ENCODE measurements at places on chromosomes 7 and 10.

DNA sequence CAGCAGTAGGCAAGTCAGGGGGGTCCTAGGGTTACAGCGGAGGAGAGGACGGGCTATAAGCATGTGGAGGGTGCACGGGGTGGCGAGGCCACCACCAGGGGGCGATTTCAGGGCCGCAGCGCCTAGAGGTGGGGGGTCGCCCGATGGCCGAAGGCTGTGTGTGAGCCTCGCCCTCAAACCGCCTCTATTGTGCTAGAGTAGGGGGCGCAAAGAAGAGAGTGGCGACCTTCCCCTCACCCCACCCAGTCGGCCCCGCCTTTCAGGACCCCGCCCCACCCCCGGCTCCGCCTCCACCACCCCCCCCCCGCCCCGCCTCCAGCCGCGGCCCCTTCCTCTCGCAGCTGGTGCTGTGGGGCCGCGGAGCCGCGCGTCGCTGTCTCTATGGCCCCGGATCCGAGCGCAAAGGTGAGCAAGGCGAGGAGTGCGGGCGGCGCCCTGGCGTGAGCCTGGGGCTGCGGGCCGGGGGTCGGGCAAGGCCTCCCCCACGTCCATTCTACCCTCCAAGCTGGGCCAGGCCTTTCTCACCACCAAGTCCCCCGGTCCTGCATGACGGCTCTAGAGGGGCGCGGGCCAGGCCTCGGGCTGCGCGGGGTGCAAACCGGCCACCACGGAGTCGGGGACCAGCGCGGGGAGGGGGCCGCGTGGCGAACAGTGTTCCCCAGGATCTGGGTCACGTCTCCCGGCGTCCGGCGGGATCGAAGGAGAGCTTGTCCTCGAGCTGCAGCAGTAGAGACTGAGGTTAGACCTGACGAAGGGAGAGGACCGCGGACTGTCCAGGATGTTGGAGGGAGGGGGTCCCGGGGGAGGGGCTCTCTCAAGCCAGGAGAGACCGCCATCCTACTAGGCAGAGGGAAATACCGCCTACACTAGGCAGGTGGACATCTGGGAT is at the start of gene SEMA4G:
SEMA4G (plus strand) TSS at position 318 of the 889 bp plus-strand sequence. CDS start 3,409 bp downstream, outside the sequence.
- DNase-seq: no peak

DNA sequence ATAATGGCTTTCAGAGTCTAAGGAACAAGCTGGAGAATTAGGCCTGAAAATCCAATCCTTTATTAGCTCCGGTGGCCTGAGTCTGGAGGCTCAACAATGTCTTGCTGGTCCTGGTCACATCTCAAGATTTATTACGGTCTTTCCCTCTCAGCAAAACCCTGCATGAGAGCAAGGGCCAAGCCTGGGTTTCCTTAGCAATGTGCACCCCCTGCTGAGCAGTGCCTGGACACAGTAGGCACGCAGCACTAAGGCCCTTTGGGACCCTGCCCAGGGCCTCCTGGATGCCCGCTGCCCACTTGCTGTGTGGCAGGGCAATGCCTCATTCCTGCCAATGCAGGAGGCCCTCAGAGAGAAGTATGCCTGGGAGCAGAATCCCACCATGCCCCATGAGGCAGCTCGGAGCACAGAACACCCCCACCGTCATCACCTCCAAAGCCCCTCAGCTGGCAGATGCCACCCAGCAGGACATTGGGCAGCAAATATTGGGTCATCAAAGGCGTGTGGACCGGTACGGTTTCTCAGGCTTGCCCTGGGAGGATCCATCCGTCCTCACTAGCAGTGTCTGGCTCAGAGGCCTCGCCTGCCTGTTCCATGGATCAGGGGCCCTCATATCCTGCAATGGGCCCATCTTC is 156.4 kb downstream of the OAT start:
- DNase-seq: no peak

GRCh38 chr10:55495555-55495954 is 694.5 kb upstream of the PCDH15 start:
- DNase-seq: no peak

- no peak for DNase-seq
These were observed 117.8 kb upstream of the AKR1E2 start for GRCh38 chr10:4708123-4708759.

DNA sequence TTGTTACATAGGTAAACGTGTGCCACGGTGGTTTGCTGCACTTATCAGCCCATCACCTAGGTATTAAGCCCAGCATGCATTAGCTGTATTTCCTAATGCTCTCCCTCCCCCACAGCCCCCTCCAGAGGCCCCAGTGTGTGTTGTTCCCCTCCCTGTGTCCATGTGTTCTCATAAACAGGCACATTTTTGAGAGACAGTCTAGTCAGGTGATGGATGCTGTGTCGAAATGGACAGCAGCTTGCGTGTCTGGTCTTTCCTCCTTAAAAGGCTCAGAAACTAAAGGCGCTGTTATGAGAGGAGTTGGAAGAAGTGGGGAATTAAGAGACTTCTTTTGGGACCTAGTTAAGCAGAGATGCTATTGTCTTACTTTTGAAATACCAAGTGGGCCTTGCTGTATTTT is 296.0 kb downstream of the BBS9 start:
- DNase-seq: no peak

DNA sequence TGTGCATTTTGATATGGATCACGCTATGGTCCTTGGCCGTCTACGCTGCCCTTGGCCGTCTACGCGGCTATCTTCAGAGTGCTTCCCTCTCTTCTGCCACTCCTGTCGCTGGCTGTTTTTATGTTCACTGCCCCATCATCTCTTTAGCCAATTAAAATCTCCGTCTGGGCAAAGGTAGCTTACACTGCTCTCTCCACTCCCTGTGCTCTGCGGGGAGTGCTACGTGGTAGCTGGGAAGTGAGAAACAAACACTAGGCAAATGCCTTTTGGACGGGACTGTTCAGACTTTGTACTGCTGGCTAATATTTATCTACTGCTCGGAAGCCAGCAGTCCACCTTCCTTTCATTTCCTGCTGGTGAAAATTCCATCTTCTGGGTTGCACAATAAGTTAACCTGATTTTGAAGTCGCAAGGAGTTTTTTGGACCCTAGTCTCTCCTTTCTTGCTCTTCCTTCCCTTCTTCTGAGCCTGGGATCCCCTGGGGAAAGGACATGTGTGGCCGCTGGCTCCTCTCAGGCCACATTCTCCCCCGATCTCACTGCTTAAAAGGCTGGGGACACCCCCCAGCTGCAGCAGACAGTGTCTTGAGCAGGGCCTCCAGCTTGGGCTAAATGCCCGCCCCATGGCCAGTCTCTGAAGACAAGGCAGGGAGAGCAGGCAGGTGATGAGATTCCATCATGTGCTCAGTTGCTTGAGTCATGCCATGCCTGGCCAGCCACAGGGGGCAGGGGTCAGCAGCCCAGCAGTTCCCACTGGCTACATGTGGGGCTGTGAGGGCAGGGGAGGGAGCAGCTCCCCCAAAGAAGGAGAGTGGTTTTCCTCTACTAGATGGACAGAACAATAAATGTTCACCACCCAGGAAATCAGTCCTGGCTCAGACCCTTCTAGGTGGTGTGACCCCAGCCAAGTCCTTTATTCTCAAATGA is 25.5 kb upstream of the RBM33 start:
- DNase-seq: no peak

DNA sequence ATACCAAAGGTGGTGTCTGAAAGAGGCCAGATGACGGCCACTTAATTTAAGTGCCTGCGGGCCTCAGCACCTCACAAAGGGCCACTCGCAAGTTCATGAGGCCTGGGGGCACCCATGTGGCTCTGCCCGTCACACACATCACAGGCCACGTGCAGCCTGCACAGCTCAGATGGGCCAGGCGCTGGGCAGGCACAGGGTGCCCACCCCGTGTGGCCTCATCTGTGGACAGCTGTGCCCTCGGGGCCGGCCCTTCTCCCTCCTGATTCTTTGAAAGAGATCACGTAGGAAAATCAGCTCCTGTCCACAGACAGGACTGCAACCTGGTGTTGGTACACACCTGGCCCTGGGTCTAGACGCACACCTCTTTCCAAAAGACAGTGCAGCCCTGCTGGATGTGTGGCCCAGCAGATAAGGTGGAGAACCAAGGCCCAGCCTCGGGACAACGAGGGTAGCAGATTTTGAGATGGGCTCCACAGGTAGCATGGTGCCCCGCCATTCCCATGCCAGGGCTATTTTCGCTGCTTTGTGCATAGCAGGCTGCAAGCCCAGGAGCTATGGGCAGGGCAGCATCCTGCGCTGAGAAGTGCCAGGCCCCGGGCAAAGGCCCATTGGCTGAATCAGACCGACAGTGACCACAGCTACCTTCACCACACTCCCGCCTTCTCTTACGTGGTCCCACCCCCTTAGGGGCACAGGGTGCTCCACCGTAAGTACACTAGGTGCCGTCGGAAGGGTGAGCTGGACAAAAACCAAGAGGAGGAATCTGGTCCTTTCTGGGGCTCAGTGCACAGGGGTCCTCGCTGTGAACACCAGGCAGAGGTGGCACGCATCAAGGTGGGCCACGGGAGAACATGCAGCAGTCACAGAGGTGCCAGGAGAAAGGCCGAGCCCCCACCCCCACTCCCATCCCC is 124.5 kb downstream of the EBF3 start:
- DNase-seq: no peak

- no peak for DNase-seq
These were observed 21.6 kb downstream of the SFTPD start for GRCh38 chr10:79927111-79927828.

DNA sequence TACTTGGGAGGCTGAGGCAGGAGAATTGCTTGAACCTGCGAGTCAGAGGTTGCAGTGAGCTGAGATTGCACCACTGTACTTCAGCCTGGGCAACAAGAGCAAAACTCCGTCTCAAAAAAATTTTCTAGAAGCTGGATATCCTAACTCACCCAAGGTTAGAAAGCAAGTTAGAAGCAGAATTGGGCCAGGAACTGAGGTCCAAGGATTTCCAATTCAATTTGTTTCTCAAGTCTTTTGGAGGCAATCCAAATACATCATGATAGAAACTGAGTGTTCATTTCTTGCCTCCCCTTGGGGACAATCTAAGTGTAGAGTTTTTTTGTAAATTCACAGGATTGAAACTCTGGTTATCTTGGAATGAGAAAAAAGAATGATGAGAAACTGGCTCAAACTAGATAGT is 45.5 kb downstream of the LAMB1 start:
- no peak for DNase-seq

GRCh38 chr10:49614242-49615198 is 683 bp downstream of the CHAT start:
- DNase-seq: no peak

GRCh38 chr10:127585519-127586023 is 36.5 kb downstream of the NPS start:
- no peak for DNase-seq

DNA sequence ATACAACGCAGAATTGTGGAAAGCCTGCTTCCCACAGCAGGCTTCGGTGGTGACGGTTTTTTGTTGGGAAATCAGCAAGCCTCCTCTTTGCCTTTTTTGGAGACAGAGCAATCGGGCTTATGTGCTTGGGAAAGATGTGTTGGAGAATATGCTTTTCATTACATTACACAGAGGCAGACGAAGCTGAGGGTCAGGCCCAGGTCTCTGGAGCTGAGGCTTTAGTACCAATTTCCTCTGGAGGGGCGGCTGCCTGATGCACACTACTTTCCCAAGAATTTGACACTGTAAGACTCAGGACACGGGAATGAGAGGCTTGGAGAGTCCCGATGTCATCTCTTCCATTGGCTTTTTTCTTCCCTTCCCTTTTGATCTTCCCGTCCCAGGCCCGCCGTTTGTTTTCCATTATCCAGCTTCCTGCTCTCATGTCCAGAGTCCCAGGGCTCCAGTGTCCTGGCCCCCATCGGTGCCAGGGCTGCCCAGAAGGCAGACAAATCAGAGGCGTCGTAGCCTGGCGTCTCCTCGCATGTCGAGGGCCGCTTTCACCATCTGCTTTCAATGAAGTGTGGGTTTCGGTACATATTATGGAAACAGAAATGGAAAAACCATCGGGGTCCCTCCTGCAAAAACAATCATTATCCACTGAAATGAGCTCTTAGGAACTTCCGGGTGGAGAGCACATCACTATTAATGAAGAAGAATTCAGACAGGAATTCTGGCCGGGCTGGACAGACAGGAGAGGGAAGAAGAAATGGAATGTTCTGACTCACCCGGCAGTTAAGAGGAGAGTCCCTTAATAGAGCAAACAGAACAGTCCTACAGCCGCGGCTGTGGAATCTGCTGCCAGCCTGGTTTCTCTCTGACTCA is 123.0 kb upstream of the JCAD start:
- DNase-seq: no peak

- no peak for DNase-seq
These were observed 435.9 kb upstream of the PHF14 start for GRCh38 chr7:10537764-10538163.

DNA sequence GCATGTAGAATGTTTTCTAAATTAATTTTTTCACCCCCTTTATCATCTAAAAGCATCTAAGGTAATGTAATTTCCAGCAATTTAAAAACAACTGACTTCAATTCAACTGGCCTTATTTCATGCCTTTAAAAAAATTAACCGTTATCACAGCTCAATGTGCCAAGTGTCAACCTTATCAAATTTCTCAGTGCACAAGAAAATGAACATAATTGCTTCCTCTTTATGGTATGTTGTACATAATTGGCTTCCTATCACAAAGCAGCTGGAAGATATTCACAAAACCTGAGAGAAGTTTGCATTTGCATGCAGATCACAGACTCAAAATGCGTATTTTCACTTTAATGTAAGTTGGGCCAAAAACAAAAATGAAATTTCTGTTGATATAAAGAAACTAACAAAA is 966.4 kb downstream of the GRM8 start:
- no peak for DNase-seq

GRCh38 chr10:69866688-69867461 is 65.2 kb downstream of the COL13A1 start:
- no peak for DNase-seq

DNA sequence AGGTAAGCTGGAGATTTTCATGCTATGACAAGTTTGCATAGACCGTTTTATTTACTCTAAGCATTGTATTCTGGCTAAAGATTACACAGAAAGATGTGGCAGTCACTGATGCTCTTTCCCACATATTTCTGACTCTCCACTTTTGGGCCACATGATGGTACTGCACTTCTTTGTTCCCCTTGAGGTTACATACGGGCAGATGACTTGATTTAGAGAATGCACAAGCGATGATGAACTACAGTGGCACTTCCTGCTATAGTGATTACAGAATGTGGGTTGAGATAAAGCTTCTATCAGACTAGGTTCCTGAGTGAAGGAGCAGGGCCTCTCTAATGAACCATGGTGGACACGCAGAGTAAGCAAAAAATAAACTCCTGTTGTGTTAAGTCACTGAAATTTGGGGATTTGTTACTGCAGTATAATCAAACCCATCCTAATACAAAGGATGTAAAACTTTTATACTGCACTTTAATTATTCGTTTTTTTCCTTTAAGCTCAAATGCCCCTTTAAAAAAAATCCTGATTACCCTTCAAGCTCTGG is 177.9 kb downstream of the TAX1BP1 start:
- DNase-seq: no peak

DNA sequence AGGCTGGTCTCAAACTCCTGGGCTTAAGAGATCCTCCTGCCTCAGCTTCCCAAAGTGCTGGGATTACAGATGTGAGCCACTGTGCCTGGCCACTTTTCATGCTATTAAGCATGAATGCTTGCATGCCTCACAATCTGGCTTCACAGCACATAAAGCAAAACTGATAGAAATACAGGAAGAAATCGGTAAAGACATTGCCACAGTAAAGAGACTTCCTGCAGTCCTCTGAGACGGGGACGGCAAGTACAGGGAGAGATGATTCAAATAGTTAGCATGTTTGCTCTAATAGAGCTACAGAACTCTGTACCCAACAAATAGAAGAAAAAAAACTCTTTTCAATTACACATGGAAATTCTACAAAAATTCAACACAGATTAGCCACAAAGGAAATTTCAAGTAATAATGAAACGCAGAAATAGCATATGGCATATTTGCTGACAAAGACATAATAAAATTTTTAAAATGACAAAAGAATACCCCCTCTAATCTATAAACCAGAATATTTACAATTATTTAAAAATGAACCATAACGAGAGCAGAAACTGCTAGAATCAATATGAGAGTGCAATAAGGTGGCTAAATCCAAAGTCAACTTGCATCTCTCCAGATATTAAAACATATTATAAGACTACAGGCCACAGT is 32.3 kb downstream of the CARD11 start:
- DNase-seq: no peak
